ENCODE measurements at places on chromosomes 13 and 19.

DNA sequence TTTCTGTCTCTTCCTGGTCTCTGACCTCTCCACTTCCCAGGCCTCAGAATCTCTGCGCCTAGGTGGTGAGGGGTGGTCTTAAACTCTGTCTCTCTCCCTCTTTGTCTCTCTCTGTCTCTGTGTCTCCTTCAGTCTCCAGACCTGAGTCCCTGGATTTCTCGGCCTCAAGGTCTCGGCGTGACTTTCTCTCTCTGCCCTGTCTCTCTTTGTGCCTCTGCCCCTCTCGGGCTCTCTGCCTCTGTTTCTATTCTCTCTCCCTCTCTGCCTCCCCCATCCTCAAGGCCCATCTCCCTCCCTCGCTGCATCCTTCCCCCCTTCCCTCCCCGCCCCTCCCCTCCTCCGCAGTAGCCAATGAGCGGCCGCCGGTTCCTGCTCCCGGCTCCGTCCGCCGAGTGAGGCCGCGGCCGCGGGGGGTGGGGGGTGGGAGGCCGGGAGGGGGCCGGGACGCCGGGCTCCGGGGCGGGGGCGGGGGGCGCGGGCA, at the start of gene CACNG7:
TSS of gene CACNG7 (plus strand) at position 344 of the 481 bp plus-strand sequence. CDS start 3,554 bp downstream, outside the sequence.
- no peak for DNase-seq

DNA sequence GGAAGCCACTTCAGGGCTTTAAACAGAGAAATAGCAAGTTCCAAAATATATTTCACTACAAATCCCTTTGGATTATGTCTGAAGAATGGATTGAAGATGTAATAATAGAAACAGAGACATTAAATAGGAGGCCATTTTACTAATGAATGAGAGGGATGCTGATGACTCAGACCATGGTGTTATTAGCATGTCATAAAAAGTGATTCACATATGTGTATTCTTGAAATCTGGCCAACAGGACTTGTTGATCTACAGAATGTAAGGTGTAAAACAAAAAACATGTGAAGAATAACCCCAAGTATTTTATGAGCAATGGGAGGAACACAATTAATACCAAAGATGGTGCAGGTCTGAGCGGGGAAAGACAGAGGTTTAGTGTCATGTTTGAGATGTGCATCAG, 873.7 kb downstream of the SLITRK5 start:
- peak; percentile 2 for DNase-seq

DNA sequence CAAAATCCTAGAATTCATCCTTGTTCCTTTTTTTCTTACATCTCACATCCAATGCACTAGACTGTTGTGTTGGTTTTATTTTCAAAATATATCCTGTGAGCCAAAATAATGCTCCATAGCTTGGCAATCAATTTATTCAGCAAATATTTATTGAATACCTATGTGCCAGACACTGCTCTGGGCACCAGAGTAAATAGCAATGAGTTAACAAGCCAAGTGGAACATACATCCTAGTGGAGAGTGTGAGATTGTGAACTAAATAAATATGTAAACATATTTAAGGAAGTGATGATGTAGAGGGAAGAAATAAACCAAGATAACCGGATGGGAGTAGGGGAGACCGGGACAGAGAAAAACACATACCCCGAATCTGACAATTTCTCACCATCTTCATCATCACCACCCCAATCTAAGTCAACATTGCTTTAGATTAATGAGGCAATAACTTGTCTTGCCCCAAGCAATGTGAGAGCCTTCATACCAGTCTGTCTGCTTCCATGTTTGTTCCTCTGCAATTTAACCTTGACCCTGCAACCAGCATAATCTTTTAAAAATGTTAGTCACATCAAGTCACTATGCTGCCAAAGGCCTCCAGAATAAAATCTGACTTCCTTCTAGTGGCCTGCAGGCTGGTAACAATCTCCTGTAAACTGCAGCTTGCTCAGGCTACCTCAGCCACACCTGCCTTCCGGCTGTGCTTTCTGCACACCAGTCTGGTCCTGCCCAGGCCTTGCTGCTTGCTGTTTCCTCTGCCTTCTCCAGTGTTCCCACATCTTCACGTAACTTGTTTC, 199.2 kb downstream of the DLEU7 start:
- no peak for DNase-seq

DNA sequence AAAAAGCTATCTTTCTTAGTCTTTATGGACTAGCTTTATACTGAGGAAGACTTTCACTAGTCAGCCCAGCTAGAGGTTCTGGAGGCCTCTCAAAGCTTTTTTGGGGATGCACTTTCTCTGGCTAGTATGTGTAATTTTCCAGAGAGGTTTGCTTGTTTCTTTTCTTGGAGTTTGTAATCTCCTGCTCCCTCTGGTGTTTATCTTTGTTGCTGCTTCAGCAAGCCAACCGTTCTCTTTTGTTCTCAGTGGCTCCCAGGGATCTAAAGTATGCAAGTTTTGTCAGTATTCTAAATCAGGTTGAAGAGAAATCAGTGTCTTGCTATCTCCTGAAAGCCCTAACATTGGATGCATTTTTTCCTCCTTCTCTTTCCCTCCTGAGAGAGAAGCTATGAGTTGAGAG, 121.1 kb upstream of the MYO16 start:
- no peak for DNase-seq

DNA sequence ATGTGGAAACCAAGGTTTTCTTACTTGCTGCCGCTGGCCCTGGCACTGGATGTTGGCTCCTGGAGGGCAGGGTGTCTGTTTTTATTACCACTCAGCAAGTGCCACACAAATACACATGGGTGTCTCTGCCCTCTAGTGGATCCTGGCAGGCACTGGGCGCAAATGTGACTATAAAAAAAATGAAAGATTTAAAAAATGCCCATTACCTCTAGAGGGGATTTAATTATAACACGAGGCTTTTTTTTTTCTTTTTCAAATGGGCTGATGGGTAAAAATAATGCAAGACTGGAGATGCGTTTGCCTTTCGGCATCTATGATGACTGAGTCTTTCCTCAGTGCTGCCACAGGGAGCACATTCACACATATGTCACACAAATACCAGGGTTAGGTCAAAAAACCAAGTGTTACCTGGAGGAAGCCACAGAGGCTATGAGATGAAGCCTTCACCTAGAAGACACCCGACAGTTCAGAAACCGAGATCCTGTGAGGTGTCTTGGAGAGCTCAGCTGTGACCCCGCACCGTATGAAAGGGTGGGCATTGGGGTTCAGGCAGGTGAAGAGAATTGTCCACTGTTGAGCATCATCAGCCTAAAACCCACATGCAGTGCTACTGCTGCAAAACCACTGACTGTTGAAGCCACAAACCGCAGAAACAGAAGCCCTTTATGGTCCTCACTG, 25.7 kb downstream of the CHAMP1 start:
- DNase-seq, result no peak

- DNase-seq, result no peak
These were observed 6.3 kb upstream of the RB1 start for GRCh38 chr13:48297131-48297786.

DNA sequence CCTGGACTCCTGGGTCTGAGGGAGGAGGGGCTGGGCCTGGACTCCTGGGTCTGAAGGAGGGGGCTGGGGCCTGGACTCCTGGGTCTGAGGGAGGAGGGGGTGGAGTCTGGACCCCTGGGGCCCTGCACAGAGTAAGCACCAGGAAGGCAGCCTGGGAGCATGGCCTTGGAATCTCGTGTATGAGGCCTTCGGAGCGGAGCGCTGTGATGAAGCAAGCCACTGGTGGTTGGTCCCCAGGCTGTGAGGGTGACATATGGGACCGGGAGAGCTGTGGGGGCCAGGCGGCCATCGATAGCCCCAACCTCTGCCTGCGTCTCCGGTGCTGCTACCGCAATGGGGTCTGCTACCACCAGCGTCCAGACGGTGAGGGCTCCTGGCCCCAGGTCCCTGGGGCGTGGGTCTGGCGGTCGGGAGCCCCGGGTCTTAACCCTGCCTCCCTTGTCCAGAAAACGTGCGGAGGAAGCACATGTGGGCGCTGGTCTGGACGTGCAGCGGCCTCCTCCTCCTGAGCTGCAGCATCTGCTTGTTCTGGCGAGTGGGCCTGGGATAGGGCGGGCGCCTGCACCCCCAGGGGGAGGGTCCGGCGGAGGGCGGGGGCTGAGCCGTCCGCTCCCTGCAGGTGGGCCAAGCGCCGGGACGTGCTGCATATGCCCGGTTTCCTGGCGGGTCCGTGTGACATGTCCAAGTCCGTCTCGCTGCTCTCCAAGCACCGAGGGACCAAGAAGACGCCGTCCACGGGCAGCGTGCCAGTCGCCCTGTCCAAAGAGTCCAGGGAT, 918 bp downstream of the TMEM190 start:
- no peak for DNase-seq

DNA sequence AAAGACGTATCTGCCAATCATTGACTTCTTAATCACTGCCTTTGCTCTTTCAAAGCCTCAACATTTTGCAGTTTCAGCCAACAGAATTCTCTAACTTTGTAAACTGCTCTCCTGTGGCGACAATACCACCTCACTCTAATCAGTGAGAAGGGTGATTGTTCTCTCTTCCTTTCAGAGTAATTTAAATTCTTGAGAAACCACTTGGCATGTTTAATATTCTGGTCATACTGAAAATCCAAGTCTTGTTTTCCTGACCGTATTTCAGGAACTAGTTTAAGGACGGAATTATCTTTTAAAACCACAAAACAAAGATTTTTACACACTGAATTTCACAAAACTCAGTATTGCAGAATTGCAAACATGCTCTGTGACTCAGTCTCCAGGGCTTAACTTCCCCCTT, 5.2 kb upstream of the CDC16 start:
- no peak for DNase-seq
